ENCODE measurements at places on chromosomes 4 and X.

- no peak for DNase-seq
Measured at GRCh38 chrX:49915361-49916222, 6.8 kb upstream of the CLCN5 start.

DNA sequence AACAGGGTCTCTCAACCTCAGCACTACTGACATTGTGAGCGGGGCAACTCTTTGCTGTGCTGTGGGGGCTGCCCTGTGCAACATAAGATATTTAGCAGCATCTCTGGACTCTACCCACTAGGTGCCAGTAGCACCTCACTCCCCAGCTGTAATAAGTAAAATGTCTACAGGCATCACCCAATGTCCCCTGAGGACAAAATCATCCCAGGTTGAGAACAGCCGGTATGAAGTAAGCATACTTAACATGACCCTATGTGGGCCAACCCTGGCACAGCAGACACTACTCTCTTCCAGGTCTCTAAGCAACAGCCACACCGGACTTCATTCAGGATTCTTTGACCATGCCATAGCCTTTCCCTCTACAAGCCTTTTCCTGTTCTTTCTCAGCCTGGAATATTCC lies 10.5 kb upstream of the MGST2 start:
- DNase-seq: no peak

DNA sequence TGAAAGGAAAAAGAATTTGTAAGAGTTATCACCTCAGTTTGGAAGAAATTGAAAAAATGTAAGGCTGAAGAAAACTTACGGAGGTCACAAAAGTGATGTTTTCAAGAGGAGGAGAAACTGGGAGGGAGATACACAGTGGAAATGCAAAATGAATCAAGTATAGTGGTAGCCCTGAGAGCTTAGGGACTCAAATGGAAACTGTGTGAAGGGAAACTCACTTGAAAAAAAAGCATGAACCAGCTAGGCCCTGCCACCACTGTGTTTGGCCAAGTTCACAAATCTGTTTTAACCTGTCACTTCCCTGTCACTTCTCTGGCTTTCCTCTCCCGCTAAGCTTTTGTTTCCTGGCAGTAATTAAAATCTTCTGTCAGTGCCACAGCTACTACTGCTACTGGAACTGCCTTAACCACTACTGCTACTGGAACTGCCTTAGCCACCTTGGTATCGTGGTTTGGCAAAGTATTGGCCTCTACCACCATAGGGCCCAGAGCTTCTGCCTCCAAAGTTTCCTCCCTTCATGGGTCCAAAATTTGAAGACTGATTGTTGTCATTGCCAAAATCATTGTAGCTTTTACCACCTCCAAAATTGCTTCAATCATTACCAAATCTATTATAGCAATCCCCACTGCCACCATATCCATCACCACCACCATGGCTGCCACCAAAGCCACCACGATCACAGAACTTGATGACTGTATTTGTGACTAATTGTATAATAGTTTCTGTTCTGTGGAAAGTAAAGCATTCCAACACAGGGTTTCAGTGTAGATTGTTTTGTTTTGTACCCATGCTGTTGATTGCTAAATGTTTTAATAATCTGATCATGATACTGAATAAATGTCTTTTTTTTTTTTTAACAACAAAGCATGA lies 41.5 kb downstream of the SMARCA5 start:
- no peak for DNase-seq

DNA sequence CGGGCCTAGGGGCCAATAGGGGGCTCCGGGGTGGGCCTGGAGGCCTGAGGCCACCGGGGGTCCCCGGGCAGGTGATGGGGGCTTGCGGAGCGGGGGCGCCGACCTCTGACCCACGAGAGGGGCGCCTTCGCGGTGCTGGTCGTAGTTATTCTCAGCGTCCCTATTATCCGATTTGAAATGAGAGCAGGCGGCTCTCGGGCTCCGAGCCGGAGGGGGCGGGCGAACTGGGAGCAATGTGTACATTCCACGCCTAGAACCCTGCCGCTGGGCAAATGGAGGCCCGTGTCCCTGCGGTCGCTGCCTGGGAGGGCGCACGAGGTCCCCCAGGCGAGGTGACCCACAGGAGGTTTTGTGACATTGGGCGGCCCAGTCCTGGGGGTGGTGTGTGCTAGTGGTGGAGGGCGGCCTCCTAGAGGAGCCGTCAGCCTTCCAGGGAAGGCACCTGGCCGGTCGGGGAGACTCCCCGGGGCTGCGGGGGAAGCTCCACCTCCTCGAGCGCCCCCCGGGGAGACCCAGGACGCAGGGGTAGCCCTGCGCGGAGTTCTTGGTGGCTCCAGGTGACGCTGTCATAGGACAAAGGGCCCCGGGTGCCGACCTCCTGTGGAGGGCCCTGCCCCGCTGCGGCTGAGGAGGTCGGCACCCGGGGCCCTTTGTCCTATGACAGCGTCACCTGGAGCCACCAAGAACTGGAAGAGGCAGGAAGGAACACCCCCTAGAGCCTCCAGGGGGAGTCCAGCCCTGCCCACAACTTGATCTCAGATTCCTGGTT lies 102.6 kb upstream of the PRKX start:
- DNase-seq: peak; percentile 10

GRCh38 chrX:105451401-105451800 lies 230.9 kb upstream of the TEX13A start:
- no peak for DNase-seq

DNA sequence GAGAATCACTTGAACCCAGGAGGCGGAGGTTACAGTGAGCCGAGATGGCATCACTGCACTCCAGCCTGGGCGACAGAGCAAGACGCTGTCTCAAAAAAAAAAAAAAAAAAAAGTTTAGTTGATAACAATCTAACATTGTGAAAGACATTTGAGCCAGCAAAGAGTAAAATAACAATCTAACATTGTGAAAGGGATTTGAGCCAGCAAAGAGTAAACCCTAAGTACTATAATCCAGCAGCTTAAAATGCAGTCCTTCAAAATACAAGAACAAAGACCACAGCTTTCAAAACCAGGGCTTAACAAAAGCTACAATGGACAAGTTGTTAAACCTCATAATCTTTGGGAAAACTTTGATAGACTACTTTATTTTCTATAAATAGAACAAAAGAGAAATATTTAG lies 16.9 kb downstream of the MFAP3L start:
- DNase-seq: no peak

- no peak for DNase-seq
Measured at GRCh38 chr4:15690020-15690809, 8.6 kb downstream of the FAM200B start.

DNA sequence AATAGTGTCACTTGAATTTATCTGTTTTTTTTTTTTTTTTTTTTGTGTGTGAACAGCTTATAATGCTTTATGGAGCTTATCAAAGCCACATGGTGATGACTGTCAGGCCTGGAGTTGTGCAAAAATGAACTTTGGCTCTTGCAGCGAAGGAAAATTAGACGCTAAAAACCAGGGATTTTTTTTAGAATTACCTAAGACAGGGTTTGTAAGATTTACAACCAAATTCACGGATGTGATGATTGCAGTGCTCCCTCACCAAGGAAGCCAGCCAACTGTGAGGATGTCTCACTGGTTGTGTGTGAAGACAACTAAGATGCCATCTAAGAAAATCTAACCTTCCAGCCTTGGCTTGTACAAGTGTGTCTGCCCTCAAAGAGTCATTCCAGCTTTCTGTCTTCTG lies 127.1 kb upstream of the SLC4A4 start:
- no peak for DNase-seq

GRCh38 chr4:56183344-56183959 lies 203.8 kb downstream of the AASDH start:
- no peak for DNase-seq

- no peak for DNase-seq
Measured at GRCh38 chr4:6489927-6490326, 17.5 kb upstream of the PPP2R2C start.
